Right renal cortex interstitium (tissue), 3 donors: ENCODE measurements at places on chromosomes 7 and 10.

GRCh38 chr10:58590924-58591323 lies 78.3 kb downstream of the BICC1 start:
- DNase-seq, result no peak

DNA sequence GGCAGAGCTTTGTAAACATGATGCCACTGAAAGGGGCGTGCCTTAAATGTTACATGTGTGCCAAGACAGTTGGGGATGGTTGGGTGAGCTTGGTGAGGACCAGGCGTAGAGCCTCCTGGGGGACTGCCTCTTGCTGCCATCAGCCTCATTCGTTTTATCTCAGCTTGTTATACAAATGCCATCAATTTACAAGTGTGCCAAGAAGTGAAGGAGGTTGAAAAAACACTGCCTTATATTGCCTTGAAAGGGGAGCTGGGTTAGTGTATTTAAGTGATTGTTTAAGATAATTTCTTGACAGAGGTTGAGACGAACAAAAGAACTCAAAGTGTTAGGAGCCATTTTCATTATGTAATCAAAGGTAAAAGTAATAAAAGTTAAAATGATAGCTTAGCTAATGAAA lies 354.7 kb downstream of the PHTF2 start:
- DNase-seq, result no peak

DNA sequence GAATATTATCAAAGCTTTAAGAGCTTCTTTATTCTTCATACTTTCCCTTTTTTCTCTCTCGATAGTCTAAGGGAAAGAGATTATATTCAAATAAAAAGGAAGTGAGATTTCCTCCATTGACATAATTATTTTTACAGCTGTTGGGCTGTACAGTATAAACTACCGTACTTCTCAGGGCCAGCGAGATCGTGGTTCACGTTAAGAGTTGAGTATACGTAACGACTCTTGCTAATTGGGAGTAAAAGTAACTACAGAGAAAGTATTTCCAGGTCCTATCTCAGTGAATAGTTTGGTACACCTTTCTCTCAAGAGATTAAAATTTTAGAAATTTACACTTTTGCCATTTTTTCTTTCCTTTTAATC lies 57.8 kb downstream of the INPP5F start:
- no peak for DNase-seq

DNA sequence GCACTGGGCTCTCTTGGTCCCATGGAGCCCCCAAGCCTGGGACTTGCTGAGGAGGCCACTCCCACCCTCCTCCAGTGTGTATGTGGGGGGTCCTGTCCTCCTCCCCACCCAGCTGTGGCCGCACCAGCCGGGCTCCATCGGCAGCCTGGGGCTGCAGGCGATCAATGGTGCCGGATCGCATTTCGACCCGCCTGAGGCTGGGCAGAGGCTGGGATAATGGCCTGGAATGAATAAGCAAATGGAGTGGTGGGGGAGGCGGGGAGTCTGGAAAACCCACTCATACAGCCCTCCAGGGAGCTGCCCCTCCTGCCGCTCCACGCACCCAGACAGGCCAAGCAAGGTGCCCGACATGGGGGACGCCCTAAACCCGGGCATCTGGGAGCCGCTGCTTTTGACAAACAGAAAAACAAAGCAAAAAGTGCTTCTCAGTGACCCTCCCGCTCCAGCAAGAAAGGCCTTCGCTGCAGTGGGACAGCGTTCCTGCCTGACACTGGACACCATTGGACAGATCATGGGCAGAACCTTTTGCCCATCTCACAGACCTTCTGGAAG lies 160.5 kb downstream of the NRF1 start:
- no peak for DNase-seq

GRCh38 chr10:23367896-23368595 lies 23.4 kb upstream of the C10orf67 start:
- no peak for DNase-seq

DNA sequence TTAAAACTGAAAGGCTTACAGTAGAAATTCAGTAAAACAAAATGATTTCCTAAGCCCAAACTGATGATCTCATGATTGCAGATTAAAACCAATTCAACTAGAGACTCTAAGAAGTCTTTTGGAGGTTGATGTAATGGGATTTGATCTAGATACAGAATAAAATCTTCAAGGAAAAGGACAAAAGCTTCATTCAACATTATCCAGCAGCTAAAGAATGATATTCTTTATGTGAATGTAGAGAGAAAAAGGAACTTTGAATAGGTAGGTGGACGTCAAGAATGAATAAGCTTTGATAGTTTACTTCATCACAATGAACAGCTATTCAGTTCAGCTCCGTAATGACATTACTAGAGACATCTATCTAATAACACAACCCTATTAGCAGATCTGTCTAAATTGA lies 744.4 kb downstream of the PHTF2 start:
- DNase-seq, result no peak
